Sciatic nerve (tissue), 2 donors: ENCODE measurements at places on chromosomes 13 and 19.

DNA sequence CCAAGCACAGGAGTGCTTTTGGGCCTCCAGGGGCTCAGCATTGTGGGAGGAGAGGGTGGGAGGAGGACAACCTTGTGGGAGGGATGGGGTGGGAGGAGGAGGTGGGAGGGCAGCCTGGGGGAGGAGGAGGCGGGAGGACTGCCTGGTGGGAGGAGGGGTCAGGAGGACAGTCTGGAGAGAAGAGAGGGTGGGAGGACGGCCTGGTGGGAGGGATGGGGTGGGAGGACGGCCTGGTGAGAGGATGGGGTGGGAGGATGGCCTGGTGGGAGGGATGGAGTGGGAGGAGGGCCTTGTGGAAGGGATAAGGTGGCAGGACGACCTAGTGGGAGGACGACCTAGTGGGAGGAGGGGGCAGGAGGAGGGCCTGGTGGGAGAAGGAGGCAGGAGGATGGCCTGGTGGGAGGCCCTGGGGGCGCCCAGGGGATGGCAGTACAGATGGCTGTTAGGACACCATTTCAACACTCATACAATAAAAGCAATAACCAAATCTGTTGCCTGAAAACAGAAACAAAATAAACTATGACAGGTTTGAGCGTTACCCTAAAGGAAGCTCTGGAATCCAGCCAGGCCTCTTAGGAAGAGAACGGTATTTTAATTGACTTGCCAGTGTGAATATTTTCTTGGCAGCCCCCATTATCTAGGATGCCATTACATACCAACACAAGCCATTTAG, 63.7 kb downstream of the CRYL1 start:
- no peak for DNase-seq

GRCh38 chr19:46118136-46118535, 6.4 kb downstream of the IGFL3 start:
- DNase-seq = no peak

DNA sequence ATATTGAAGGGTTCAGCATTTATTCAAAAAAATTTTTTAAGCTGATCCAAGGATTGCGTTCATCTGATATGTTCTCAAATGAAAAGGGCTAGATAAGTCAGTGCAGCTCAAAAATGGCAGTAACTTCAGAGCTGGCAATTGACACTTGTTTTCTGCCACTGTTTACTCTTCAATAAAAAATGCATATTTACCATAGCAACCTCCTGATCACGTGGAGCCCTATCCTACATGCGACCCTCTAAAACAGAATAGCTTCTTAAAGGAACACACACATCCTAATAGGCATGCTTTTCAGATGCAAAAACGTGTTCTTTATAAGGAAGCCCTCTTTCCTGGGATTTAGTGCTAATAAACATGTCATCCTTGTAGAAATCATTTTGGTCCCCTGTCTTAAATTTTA, 150.2 kb downstream of the ZNF536 start:
- no peak for DNase-seq

DNA sequence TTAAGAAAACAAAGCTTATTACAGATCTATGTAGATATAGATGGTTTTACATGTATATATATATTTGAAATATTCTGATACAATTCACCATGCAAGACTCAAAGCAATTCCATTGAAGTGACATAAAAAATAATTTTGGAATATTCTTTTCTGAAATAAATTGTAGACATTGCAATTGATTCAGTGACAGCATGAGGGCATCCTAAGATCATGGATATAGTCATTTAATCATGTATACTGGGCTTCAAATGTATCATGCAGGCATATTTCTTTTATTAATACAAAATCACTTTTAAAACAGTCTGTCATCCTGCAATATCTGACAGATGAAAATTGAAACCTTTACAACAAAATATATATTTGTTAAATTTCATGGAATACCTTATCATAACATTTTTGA, 286.7 kb upstream of the SLITRK6 start:
- no peak for DNase-seq

GRCh38 chr19:7676854-7677253, at the start of gene MCEMP1:
TSS of gene MCEMP1 (plus strand) at chr19:7677090. CDS start at chr19:7677121, 31 bp downstream.
- no peak for DNase-seq
